ENCODE measurements at places on chromosomes 16 and 17.

GRCh38 chr16:69724981-69725479 is 1.3 kb downstream of the NQO1 start:
- no peak for DNase-seq

DNA sequence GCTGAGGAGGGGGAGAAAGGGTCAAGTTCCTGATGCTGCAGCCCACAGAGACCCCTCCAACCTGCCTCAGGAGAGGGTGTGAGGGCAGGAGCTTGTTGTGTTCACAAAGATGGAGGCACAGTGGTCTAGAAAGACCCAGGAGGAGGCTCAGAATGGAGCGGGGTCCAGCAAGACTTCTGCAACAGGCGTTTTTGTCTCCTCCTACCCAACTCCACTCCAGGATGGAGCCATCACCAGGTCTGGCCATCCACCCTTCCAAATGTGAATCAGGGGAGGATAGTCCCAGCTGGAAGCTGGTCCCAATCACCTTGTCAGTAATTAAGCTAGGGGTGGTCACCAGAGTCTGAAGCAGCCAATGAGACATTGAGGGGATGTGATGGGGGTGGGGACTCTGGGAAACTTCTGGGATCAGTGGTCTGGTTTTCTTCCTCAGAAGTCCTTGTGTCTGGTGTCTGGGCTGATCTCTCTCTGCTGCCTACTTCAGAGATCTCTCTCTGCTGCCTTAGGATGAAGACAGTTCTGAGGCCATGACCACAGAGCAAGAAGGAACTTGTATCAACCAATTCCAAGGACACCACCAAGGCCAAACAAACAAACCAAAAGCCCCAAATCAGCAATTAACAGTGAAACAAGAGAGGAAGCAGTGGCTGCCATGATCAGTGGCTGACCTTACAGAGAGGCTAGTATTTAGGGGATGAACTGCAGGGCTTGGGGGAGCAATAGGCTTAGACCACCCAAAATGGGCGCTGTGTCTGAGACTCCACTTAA is 14.5 kb downstream of the CD300LB start:
- DNase-seq, result no peak

GRCh38 chr16:13376174-13376573 is 474.8 kb downstream of the SHISA9 start:
- no peak for DNase-seq

GRCh38 chr16:54373534-54374520 is 87.2 kb upstream of the IRX3 start:
- no peak for DNase-seq

- DNase-seq, result no peak
Observed at GRCh38 chr17:80783971-80784370, 207.7 kb upstream of the CHMP6 start.

DNA sequence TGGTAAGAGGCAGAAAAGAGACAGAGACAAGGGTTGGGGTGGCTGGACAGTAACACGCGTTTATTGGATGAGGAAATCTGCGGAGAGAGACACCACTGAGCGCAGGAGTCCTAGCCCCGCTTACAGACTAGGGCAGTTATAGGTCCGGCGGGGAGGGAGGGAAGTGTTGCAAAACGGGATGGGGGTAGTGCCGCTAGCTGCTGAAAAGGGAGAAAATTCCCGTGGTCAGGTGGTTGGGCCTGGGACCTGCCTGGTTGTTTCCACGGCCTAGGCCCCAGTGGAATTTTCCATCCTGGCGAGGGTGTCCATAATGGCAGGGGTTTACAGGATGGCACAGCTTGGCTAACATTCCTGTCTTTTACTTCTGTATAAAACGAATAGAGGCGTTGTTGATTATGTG is 5.5 kb upstream of the CPHXL2 start:
- DNase-seq, result no peak

GRCh38 chr16:11768849-11769248 is 26.2 kb upstream of the TXNDC11 start:
- no peak for DNase-seq

DNA sequence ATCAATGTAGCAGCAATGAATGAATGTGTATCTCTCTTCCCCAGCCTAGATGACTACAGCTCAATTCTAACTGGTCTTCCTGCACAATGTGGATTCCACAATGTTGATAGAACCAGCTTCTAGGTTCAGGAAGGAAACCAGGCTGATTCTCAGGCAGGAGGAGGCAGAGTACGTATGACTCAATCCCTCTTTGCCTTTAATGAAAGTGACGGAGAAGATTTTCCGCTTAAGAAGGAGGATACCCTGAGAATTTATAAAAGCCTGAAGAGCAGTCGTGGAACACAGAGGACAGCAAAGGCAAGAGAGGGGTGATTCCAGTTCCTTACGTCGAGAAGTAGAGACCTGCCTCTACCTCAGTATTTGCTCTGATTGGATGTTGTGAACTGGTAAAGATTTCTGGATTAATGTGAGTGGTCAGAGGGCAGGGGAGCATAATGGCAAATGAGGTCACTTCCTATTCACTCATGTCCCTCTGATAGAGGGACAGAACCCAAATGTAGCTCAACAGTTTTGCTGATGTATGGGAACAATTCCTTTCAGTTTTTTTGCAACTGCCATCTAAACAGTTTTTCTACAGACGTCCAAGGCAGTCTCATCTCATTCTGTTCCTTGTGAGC is 15.0 kb upstream of the SLC16A11 start:
- DNase-seq, result no peak

- no peak for DNase-seq
Observed at GRCh38 chr16:1325673-1326371, 7.6 kb upstream of the BAIAP3 start.

DNA sequence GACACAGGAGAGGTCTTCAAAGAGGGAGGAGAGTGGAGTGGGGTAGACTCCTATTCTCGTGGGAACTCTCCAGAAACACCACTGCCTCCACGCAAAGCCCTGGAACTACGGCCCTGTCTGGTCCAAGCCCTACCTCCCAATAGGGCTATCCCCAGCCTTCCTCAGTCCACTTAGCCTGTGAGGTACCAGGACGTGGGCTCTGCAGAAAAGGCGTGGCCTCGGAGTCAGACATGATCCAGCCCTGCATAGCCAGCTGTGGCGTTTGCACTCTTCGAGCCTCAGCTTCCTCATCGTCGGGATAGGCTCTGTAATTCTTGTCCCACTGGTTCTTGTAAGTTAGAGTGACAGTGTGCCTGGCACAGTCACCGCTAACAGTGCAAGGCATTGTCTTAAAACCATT is 13.8 kb downstream of the ENDOV start:
- no peak for DNase-seq

DNA sequence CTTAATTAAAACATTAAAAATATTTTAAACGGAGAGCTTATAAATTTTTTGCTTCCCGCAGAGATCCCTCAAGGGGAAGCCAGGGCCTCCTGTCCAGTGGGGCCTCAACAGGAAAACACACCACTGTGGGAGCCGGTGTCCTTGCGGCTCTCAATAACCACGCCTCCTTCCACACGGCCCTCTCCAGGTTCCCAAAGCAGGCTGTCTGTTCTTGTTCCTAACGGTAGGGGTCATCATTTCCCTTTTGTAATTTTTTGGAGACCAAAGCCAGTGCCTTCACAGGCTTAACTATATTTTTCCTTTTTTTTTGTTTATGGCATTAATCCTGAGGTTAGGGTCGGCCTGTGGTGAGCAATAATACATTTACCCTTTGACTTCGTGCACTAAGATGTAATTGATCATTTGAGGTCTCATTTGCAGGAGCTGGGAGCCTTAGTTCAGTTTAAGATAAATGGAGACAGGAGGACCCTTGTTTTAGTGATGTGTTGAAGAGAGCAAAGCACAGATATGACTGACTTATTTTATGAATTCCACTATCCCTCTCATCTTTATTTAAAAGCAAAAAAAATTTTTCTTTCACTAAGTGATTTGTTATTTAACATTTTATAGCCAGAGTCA is 77.5 kb upstream of the N4BP1 start:
- DNase-seq, result no peak

GRCh38 chr17:17741349-17742023 is 60.2 kb downstream of the RAI1 start:
- no peak for DNase-seq

GRCh38 chr17:32492648-32493289 is 6.0 kb downstream of the CDK5R1 start:
- no peak for DNase-seq

- DNase-seq, result no peak
Observed at GRCh38 chr17:15744885-15745284, 12.8 kb downstream of the TBC1D26 start.

DNA sequence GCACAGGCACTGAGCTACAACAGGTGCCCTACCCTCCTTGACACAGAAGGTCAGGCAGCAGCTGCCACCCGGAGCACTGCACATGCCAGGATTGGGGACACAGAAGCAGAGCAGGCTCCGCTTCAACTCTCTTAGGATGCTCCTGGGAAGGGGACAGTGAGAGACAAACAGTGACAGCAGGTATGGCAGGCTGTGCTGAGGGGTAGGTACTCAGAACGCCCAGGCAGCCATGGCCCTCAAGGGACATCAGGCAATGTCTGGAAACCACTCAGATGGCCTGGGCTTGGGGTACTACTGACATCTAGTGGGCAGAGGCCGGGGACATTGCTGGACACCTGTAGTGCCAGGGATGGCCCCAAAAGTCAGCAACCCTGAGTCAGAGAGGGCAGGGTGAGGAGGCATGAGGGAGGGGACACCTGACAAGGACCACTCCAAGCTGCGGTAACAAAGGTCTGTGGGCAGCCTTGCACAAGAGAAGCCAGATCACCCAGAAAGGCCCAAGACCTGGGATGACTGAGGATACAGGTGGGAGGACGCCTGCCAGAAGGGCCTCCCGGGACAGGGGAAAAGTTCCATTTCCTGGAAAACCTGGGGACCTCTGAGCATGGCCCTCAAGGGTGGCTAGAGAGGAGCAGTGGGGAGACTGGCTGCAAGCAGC is 21.2 kb downstream of the PEMT start:
- DNase-seq, result no peak
